ENCODE measurements at places on chromosomes 3 and 15.

DNA sequence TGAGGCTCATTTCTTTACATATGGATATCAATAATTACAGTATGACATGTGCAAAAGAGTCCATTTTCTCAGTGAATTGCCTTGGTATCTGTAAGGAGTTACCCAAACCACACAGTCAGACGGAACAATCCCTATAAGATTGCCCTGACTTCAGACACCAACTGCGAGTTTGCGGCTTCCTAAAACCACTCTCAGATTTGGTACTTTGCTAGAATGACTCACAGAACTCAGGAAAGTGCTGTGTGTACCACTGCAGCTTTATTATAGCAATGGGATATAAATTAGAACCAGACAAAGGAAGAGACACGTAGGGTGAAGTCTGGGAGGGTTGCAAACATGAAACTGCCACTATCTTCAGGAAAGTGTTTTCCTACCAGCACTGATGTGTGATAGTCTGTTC, 45.8 kb upstream of the ATP13A3 start:
- DNase-seq: no peak

DNA sequence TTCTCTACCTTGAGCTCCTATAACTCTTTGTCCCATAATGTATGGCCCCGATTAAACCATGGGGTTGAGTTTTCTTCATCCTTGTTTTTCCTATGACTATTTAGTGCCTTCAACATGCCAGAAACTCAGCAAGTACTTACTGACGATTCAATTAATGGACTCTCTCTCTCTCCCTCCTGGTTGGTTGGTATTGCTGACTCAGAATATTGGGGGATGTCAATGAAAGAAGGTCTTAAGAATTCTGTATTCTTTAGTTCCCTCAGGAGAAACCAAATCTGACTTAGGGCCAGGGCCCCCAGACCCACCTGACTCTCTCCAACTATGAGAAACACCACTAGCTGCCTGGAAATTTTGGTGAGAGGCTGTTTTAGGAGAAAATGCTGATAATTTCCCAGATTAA, 40.8 kb downstream of the TM4SF4 start:
- no peak for DNase-seq

DNA sequence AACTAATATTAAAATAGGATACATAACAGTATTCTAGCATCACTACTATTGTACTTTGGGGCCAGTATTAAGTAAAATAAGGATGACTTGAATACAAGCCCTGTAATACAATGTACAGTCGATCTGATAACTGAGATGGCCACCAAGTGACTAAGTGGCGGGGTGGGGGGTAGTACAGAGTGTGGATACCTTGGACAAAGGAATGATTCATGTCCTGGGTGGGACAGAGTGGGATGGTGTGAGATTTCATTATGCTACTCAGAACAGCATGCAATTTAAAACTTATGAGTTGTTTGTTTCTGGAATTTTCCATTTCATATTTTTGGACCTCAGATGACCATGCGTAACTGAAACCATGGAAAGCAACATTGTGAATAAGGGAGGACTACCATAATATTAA, 46.0 kb downstream of the SLC7A14 start:
- DNase-seq: no peak

GRCh38 chr15:60243769-60244168, 154.0 kb downstream of the ANXA2 start:
- no peak for DNase-seq

- peak; percentile 45 for DNase-seq
Observed at GRCh38 chr3:150410311-150411105, 2.4 kb downstream of the TSC22D2 start.

DNA sequence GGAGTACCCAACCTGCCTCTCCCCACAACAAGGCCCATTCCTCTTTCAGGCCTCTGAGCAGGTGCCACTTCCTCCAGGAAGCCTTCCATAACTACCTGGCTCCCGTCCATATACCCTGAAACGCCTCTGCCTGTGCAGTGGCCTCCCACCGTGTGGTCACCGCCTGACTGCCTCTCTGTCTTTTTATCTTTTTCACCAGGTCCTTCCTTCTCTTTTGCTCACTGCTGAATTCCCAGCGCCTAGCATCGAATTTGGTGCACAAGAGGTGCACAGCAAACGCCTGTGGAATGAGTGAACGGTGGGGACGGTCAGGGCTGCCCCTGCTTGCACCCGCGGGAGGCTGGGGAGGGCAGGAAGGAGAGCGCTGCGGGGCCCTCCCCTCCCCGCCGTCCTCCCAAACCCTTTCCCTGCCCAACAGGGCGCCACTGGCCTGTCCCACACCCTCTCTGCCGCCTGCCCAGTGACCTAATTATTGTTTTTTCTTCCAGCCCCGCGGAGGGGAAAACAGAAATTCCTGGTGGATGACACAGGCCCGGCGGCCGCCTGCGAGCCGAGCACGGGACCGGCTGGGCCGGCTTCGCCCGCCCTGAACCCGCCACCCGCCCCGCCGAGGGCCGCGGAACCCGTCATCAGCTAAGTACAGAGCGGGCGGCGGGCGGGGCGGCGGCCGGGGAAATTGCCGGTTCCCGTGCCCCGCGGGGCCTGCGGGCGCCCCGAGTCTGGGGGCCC, 140.1 kb downstream of the SMAD6 start:
- no peak for DNase-seq

DNA sequence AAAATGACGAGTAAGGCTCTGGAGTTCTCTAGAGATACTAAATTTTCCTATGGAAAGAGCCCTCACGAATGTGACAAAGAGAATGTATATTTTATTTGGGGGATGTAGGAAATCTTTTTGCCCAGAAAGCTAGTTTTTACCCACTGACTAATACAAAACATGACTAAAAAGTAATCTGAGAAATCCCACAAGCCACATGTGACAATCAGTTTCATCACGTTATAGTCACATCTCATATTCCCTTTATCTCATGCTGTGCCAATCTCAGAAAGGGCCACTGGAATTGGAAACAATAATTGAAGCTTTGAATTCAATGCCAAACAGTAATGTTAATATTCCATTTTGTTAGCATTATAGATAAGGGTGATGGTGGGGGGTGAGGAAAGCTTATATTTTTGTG, 509.0 kb upstream of the GOLIM4 start:
- no peak for DNase-seq

DNA sequence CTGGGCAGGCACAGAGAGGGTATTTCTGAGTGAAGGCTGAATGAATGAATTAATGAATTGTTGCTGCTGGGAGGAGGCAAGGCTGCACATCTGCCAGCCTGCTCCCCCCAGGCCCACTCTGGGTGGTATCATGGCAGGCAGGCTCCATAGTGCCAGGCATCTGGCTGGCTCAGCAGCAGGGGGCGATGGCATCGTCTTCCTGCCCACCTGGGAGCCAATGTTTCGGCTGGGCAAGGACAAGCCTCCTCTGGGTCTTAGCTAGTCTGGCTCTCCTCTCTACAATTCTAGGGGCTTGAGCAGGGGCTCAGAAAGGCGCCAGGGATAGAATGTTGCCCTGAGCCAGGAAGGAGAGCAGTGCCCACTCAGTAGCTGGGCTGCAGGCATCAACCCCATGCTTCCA, 1.7 kb upstream of the TLR9 start:
- no peak for DNase-seq

- peak; percentile 23 for DNase-seq
Observed at GRCh38 chr15:85534031-85534430, 153.6 kb downstream of the AKAP13 start.

GRCh38 chr15:47266566-47266965, 450.7 kb upstream of the SEMA6D start:
- DNase-seq: no peak

DNA sequence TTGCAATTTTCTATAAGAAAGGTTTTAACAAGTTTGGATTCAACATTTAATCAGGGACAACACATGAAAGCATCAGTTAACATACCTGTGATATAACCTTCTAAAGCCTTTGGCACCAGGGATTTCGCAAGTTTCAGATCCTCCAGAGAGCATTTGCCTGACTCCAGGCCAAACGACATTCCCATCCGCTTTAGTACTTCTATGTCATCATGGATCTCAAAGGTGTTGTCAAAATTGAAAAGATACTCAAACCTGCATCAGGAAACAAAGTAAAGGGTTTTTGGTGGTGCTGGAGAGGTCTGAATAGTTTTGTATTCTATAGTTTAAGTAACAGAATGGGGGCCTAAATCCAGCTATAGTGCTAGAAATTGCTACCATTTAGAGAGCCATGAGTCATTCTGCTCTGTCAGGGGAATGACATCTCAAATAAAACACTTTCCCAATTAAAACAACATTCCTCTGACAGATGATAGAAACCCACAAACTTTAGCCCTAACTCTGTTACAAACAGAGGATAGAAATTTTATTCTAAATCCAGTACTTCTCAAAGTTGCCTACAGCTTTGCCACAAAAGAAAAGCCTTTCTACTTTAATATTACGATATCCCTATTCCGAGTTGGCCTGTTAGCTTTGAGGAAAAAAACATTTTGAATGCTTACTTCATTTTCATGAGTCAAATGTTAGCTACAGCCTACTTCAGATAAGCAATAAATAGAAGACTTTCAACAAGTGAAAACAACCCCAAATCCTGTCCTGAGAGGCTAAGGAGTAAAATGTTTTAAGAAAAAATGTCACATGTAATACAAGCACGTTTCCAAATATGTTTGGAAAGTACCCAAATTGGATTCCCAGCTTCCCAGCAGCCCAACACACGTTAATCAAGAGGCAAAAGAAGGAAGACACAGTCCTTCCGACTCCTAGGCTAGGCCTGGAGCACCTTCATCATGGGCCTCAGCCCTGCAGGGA, 83.4 kb downstream of the ATP1B3 start:
- DNase-seq: no peak

DNA sequence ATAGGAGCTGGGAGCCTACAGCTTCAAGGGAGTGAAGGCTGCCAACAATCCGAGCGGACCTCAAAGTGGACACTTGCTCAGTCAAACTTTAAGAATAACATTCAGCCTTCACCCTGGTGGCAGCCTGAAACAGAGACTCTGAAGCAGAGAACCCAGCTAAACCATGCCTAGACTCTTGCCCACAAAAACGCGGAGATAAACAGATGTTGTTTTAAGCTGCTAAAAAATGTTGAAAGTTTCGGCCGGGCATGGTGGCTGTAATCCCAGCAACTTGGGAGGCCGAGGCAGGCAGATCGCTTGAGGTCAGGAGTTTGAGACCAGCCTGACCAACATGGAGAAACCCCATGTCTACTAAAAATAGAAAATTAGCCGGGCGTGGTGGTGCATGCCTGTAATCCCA, 29.8 kb upstream of the TRIM59 start:
- no peak for DNase-seq

DNA sequence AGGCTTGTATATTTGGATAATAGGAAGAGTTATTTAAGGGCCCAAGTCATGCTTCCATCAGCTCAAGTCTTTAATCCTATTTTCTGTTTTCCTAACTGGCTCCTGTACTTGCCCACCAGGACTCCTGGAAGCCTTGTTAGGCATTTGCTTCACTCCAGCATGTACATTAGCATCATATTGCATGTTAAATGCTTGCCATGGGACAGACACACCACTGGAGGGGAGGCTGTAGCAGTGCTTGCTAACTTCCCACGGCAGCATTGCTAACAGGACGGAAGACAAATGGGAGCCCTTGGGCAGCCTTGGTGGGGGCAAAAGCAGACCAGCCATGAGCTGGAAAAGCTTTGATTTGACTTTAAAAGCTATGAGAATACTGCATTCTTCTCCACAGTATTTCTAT, 6.1 kb downstream of the TMOD2 start:
- no peak for DNase-seq

DNA sequence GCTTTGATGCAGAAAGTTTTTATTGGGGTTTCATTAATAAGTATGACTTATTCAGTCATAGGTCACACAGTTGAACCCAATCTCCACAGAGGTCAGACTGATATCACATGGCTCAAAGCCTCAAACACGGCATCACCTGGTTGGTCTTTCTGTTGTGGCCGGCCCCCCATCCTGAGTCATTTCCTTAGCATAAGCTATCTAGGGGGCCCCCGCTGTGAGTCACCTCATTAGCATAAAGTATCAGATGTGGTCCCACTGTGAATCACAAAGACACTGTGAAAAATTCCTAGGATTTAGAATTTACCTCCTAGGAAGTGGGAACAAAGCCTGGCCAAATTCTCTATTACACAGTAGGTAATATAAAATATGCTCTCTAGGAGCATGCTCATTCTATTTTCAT, 502.2 kb downstream of the PYDC2 start:
- DNase-seq: no peak

DNA sequence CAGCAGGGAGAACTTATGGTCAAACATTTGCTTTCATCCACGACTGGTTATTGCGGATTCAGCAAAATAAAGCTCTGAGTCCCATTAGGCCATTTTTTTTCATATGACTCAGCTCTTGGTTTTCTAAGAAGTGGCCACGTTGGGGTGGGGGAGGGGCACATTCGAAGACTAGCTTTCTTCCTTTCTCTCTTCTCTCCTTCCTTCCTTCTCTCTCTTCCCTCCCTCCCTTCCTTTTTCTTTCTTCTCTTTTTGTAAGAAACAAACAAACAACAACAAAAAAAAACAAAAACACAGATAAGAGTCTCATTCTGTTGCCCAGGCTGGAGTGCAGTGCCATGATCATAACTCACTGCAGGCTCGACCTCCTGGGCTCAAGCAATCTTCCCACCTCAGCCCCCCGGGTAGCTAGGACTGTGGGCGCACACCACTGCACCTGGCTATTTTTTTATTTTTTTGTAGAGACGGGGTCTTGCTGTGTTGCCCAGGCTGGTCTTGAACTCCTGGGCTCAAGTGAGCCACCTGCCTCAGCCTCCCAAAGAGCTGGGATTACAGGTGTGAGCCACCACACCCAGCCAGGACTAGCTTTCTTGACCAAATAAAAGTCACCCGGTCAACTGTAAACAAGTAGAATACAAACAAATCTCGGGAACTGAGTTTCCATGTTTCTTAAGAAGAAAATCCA, 41.6 kb downstream of the ABCC5 start:
- DNase-seq: no peak

GRCh38 chr15:67210555-67211168, 43.8 kb downstream of the AAGAB start:
- DNase-seq: no peak

GRCh38 chr3:33658039-33658438, 60.0 kb downstream of the CLASP2 start:
- no peak for DNase-seq

- DNase-seq: no peak
Observed at GRCh38 chr3:87136066-87136596, 91.0 kb upstream of the CHMP2B start.

DNA sequence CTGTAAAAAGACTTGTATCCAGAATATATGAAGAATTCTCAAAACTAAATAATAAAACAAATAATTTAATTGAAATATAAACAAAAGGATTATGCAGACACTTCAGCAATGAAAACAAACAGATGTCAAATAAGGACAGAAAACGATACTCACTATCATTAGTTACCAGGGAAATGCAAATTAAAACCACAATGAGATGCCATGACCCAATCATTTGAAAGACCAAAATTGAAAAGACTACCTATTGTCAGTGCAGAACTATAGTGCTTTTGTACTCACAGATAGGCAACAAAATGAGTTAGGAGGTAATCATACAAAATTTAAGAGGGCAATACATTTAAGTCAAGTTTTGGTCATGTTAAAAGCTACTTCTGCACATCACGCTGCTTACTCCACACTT, 31.6 kb upstream of the OR5K4 start:
- no peak for DNase-seq

GRCh38 chr3:153625506-153625905, 463.5 kb downstream of the RAP2B start:
- DNase-seq: no peak

GRCh38 chr15:78636378-78636859, 4.6 kb downstream of the CHRNB4 start:
- no peak for DNase-seq
